ENCODE measurements at places on chromosomes 7 and 10.

DNA sequence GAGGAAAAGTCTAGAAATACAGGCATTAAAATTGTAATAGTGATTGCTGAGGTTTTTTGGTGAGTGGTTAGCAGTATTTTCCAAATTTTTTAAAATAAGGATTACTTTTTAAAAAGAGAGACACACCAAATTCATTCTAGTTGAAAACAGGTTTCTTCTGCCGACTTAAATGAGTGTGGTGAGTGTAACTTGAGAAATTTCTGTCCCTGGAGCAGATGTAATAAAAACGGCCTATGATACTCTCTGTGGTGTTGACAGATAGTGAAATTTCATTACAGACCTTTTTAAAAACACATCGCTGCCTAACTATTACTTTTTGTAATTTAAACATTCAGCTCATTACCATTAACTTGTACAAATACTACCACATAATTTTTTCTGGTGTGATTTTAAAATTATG lies 90.1 kb downstream of the CYP51A1 start:
- DNase-seq, result no peak

DNA sequence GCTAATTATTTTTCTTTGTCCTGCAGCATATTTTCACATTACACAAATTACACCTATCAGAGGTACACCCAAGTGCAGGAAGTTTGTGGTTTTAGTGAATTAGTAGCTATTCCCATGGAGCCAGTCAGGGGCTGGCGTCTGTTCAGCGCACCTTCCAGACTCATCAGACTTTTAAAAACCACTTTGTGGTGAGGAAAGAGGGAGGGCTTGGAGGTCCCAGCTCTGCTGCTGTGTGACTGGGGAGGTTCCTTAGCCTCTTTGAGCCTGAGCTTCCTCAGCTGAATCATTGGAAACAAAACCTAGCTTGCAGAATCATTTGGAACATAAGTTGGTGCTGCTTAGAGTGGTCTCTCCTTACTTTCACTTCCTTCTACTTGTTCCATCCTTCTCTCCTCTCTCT lies 175.4 kb downstream of the SORCS3 start:
- DNase-seq, result no peak

DNA sequence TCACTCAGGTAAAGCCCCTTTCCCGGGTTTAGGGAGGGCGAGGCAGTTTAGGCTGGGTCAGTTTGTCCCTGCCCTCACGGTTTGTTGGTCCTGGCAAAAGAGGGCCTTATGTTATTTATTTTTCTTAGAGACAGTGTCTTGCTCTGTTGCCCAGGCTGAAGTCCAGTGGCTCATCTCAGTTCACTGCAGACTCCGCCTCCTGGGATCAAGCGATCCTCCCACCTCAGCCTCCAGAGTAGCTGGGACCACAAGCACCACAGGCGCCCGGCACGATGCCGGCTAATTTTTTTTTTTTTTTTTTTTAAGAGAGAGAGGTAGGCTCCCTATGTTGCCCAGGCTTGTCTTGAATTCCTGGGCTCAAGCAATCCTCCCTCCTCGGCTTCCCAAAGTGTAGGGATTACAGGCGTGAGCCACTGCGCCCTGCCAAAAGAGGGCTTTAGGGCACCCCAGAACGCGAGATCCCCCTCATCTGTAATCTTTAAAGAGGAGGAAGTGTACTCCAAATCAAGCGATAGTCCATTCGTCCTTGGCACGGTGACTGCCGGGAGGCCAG lies 626 bp upstream of the BMS1 start:
- DNase-seq, result no peak

GRCh38 chr7:96303686-96304443 lies 18.0 kb downstream of the SLC25A13 start:
- no peak for DNase-seq

GRCh38 chr7:71787513-71787912 lies 624.6 kb downstream of the CALN1 start:
- no peak for DNase-seq

DNA sequence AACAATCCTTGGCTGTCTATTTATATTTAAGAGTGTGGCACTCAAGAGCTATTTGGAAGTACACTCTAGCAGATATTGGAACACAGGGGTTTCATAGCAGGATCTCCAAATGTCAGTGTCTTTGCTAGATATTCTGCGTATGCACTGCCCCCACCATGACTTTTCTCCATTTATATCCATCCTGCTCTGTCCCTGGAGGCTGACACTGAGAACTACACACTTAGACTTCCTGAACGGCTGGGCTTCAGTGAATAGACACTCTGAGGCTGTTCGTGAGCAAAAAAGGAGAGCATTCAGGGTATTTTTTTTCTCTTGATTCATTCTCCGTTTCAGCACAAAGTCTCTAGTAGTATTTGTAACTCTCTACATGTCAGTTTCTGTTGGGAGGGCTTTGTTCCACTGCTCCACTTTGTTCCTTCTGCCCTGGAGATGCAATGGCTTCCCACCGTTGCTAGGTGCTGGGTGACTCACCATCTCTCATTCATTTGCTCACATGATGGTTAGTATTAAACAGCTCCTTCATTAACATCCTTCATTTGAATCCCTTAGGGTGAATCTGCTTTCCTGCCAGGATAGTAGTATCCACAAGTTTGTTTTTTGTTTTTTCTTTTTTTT lies 155.9 kb upstream of the SLC13A1 start:
- no peak for DNase-seq

DNA sequence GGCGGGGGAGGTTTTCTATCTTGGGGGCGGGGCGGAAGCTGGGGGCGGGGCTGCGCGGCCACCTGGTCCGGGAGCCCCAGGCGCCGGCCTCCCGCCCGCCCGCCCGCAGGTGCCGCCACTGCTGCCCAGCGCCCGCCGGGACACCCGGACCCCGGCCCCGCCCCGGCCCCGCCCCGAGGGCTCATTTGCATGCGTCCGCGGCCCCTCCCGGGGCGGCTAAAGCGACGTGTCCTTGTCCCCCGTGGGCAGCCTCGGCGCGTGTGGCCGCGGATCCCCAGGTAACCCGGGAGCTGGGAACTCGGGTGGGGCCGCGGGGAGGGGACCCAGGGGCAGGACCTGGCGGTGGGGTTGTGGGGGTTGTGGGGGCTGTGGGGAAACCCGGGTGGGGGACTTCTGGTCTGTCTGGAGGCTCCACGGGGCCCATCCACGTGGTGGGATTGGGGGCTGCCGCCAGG lies at the start of gene BHLHA15:
Gene BHLHA15 (plus strand): TSS at position 219 of the 455 bp plus-strand sequence. CDS start 871 bp downstream, outside the sequence.
- peak; percentile 16 for DNase-seq

GRCh38 chr7:40493609-40494051 lies 358.8 kb downstream of the SUGCT start:
- DNase-seq, result no peak

- no peak for DNase-seq
Measured at GRCh38 chr7:104552102-104552501, 223.7 kb downstream of the LHFPL3 start.
